ENCODE measurements at places on chromosomes 2 and 18.
A peak's percentile ranks its signal among the peaks of the same experiment; 100 is the strongest.

DNA sequence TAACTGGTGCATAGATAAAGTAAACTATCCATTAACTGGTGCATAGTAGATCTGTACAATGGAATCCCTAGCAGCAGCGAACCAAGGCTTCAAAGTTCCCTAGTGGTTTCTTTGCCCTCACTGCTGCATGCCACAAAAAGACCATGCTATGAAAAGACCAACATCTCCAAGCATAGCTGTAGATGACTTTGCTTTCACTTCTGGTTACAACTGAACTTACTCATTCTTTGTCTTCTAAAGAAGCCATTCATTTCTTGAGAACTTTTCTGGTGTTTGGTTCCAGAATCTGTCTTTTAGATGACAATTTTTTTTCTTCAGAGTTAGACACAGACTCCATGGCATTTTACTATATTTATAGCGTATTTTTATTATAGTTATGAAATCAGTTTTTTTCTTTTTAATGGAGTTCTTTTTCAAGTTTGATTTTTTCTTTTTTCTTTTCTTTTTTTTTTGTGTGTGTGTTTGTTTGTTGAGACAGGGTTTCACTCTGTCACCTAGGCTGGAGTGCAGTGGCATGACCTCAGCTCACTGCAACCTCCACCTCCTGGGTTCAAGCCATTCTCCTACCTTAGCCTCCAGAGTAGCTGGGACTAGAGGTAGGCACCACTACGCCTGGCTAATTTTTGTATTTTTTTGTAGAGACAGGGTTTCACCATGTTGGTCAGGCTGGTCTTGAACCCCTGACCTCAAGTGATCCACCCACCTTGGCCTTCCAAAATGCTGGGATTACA lies 63.6 kb downstream of the SLC35F5 start:
- DNase-seq, result no peak

GRCh38 chr18:35127201-35127600 lies 86.0 kb downstream of the MAPRE2 start:
- no peak for DNase-seq

- DNase-seq, result no peak
Measured at GRCh38 chr18:76547296-76547695, 52.3 kb upstream of the ZNF516 start.

DNA sequence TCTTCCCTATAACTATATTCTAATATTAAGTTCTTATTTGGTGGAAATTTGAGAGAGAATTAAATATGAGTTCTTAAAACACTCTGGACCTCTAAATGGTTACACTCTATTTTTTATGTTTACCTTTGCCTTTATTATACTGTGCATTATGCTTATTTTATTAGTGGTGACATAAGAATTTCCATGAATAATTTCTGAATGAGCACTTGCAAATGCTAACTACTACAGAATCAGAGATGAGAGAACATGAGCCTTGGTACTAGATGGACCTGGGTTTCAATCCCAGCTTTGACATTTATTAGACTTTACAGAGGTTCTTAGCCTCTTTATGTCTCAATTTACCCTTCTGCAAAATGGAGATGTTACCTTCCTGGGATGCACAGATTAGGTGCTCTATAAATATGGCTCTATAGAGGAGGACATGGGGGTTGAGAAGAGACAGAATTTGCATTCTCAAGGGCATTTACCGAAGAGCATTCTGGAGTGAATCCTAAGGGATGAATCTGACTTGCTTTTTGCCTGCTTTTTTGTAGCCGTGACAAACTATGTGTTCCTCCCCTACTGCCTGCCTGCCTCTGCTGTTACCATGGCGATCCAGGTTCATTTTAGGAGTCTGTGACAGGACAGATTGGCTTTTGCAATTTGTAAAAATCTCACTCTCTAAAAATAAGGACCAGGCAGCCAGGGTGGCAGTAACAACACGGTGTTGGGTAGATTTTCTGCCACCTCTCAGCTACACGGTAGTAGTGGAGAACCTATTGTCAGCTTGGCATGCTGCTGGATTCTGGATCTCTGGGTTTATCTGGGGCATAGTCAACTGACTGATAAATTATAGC lies 20.7 kb upstream of the CNRIP1 start:
- no peak for DNase-seq

DNA sequence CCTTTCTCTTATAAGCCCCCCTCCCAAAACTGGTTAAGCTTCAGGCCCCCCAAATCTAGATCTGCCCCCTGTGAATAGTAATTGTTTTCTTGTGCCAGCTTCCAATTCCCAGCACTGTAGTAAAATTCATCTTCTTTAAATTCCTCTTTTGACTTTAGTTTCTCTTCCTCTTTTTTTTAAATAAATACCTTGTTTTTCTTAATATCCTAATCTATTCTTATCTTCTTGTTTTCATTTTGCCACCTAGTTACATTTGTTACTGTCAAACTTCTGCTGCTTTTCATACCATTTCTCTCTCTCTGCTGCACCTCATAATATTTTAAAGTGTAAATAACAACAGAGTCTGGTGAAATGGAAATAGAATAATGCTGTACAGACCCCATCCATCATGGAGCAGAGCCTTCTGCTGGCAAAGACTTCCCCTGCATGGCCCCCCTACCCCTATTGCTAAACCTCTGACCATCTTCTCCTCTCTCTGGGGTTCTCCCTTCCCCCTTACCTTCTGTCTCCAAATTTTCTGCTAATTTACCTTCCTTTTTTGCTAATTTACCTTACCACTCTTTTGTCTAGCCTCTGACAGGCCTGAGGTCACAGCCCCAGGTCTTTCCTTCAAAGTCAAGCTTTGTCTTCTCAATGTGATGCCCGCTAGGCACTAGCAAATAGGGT lies 94.9 kb upstream of the PAPOLG start:
- no peak for DNase-seq

GRCh38 chr2:176642074-176642473 lies 372.8 kb downstream of the MTX2 start:
- no peak for DNase-seq

DNA sequence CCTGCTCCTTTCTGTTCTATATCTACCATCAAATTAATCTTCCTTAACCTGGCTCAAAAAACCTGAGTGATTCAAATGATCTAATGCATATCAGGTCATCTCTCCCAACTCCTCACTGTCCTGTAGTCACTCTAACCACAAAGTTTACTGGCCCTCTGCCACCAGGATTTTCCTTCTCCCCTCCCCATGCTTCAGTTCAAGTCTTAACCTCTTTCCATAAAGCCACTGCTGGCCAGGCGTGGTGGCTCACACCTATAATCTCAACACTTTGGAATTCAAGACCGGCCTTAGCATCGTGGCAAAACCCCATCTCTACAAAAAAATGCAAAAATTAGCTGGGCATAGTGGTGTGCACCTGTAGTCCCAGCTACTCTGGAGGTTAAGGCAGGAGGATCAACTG lies 7.5 kb upstream of the SP3 start:
- no peak for DNase-seq

GRCh38 chr2:49154140-49154539 lies at the start of gene FSHR:
Gene FSHR (minus strand): TSS chr2:49154515. CDS start chr2:49154417, 98 bp downstream.
- DNase-seq, result no peak

GRCh38 chr2:198874472-198874858 lies 583.3 kb downstream of the SATB2 start:
- no peak for DNase-seq

DNA sequence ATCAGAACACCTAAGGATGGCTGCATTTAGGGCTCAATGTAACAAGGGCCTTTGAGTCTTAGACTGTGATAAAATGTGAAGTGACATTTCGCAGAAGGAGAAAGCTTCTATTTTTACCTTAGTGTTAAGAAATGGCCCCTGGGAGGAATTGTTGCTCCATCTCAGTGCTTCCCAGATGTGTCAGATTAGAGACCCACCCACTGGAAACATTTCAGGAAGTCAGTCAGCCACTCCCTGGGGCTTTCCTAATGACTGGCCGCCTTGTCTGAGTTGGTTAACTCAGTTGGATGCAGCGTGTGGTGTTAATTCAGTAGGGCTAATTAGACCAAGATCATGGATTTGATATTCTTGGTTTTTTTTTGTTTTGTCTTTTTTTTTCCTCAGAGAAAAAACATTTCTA lies 355.9 kb downstream of the PIK3C3 start:
- DNase-seq, result no peak

- no peak for DNase-seq
Measured at GRCh38 chr2:141381946-141382345, 748.9 kb downstream of the LRP1B start.

DNA sequence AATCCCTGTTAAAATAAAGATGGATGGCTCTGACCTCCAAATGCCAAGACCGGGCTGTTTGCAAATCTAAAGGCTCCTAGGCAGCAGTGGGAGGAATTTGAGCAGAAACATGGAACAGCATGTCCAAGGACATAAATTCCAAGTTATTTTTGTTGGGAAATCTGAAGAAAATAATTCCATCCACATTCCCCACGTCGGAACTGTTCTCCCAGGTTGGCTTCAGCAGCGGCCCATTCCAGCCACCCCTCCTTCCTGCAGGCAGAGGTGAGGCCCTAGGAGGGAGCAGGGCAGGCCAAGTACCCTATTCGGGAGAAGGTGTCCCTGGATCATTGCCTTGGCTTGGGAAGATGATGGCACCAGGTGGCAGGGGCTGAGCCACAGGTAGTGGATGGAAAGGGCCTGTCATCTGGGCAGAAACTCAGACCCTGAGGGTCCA lies 117.1 kb downstream of the CAPN13 start:
- DNase-seq, result no peak

- DNase-seq, result no peak
Measured at GRCh38 chr2:221635949-221636348, 63.8 kb upstream of the EPHA4 start.

DNA sequence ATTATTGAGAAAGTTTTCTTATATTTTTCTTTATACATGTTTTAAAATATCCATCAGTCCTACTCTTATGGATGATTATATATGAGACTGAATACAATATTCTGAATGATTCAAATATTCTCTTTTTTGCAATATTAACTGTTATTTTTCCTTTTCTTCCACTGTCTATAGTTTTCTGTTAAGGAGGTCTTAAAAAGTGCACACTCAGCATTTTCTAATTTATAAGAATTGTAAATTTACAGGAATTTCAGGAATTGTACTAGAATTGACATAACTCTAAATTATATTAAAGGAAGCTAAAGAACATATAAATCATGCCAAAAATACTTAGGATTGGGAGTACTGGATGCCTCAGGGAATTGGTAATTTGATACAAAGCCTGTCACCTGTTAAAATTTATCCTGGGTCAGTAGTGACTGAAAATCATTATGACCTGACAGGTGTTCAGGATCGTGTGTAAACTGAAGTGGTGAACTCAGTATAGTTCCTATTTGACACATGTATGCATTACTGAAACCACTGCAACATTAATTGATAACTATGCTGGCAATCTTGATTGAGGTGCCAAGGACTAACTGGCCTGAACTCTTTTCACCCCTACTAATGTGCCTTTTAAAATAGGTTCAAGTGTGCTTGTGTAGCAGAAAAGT lies 30.4 kb downstream of the MSTN start:
- peak; percentile 22 for DNase-seq

DNA sequence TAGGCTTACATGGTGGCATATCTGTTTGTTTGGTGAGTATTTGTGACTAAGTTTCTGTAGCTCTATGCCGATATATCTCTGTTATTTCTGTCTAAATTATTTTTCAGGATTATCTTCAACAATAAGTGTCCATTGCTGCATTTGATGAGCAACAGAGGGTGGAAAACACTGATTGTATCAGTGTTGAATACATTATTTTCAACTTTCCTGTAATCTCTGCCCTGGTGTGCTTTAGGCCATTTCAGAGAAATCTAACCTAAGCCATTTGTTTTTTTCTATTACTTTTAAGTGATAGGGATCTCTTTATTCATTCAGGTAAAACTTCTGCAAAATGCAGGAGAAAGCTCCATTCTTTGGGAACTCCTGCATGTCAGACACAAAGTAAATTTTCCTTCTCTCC lies 654.5 kb downstream of the RNF144A start:
- no peak for DNase-seq
